Kidney (tissue), 22 donors: ENCODE measurements at places on chromosomes 4 and X. TPM values are rescaled to one million over a fixed set of nuclear protein-coding genes. Genes with fewer than 3 reads are reported as not detected.

DNA sequence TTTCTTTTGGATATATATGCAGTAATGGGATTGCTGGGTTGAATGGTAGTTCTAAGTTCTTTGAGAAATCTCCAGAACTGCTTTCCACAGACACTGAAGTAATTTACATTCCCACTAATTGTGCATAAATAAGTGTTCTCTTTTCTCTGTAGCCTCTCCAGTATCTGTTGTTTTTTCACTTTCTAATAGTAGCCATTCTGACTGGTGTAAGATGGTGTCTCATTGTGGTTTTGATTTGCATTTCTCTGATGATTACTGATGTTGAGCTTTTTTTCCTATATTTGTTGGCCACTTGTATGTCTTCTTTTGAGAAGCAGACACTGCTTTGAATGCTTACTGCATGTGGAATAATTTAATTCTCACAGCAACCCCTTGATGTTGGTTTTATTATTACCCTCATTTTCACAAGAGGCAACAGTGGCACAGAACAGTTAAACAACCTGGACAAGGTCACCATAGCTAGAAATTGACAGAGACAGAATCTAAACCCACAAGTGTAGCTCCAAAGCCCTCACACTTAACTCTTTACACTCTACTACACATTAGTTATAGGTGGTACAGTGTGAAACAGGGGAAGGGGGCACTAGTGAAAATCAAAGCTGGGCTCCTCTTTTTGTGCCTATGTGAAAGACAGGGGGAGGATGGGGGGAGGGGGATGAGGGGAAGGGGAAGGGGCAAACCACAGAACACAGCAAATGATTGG, 96.1 kb downstream of the REELD1 start:
- H3K4me1 ChIP-seq, result no peaks in the 10 kb centered on the region
- no peaks in the 10 kb centered on the region for H3K36me3 ChIP-seq
- H3K27me3 ChIP-seq, result no peaks in the 10 kb centered on the region
- no peak overlapping the region for H3K27ac ChIP-seq

DNA sequence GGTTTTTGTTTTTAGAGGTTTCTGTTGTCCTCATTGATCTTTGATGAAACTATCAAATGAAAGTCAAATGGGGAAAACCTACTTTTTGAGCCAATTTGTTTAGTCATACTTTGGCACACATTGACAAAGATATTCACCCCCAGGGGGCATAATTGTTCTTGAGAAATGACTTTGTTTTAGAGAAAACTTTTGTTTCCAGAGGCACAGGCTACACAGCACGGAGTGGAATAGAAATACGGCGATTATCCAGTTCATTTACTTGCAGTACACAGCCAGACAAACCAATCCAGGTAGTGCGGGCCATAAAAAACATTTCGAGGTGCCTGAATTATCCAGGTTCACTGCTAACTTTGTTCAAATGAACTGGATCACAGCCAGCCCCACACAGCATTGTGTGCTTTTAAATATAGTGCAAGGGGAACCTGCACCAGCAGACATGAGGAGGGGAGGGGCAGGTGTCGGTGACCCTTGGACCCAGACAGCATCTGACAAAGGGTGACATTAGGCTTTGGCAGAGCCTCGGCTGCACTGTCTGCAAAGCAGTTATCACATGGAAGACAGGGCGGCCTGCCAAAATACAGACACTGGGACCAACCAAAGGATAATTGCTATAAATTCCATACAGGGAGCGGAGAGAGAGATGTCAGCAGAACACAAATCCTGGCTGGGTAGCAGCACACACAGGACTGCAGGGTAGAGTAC, 179.6 kb upstream of the NOCT start:
- H3K27ac ChIP-seq, result no peak overlapping the region
- no peak overlapping the region for H3K4me3 ChIP-seq
- no peaks in the 10 kb centered on the region for H3K36me3 ChIP-seq
- H3K27me3 ChIP-seq, result no peaks in the 10 kb centered on the region
- no peaks in the 10 kb centered on the region for H3K4me1 ChIP-seq

- no peaks in the 10 kb centered on the region for H3K36me3 ChIP-seq
- no peaks in the 10 kb centered on the region for H3K4me1 ChIP-seq
- no peaks in the 10 kb centered on the region for H3K27me3 ChIP-seq
- DNase-seq, result no peak
Observed at GRCh38 chr4:71006203-71006907, 12.9 kb downstream of the DCK start.

The APBB2 gene
- total RNA-seq, result 65.6 TPM

The SAT1 gene
- 417 TPM for total RNA-seq
